ENCODE measurements at places on chromosomes 7 and 10.

GRCh38 chr10:26700884-26701630 is 3.6 kb downstream of the PDSS1 start:
- no peak for DNase-seq

- DNase-seq: no peak
These were observed 91.0 kb upstream of the COL1A2 start for GRCh38 chr7:94303695-94304094.

DNA sequence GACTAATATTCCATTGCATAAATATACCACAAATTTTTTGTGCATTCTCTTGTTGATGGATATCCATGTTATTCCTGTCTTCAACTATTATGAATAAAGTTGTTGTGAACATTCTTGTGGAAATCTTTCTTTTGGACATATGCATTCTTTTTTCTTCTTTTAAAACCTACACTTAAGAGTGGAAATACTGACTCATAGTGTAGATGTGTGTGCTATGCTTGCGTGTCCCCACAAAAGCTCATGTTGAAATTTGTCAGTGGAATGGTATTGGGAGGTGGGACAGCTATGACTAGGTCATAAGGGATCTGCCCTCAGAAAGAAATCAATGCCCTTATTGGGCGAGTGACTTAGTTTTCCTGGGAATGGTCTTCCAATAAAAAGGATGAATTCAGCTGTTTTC is 203.6 kb upstream of the PRSS58 start:
- DNase-seq: no peak

- no peak for DNase-seq
These were observed 67.9 kb downstream of the ATAD1 start for GRCh38 chr10:87750001-87750671.

- no peak for DNase-seq
These were observed 3.4 kb downstream of the DNMBP start for GRCh38 chr10:100006243-100006886.

DNA sequence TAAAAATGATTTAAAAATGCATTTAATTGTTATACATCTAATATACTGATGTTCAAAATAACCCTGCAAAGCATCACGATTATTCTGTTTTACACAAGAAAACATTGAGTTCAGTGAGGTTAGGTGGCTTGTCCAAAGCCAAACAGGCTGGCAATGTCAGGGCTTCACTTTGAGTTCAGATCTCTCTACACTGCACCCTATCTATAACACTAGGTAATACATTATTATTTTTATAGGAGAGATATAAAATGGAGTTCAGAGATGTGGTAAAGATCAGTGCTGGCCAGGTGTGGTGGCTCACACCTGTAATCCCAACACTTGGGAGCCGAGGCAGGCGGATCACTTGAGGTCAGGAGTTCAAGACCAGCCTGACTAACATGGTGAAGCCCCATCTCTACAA is 165.9 kb upstream of the MYO3A start:
- DNase-seq: no peak

GRCh38 chr10:133044401-133044811 is 43.3 kb upstream of the ADGRA1 start:
- DNase-seq: no peak

- DNase-seq: no peak
These were observed 138.0 kb upstream of the STK17A start for GRCh38 chr7:43444711-43445578.

- no peak for DNase-seq
These were observed 98.0 kb upstream of the GATA3 start for GRCh38 chr10:7956508-7956907.

- no peak for DNase-seq
These were observed 984.1 kb downstream of the LRMDA start for GRCh38 chr10:76415554-76415953.

- DNase-seq: no peak
These were observed 16.7 kb upstream of the ZNF862 start for GRCh38 chr7:149821191-149822148.

DNA sequence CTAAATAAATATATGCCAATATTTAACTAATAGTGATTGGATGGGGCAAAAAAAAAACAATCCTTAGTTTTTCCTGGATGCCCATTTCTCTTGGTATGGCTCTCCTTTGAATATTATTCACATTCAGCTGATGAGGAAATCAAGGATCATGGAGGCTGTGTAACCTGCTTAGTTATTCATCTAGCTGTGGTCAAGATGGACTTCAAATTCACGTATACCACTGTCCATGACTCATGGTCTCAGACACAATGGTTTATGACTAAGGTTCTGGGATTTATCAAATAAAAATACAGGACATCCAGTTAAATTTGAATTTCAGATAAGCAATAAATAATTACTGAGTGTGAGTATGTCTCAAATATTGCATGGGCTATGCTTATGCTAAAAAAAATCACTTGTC is 191.5 kb upstream of the CELF2 start:
- no peak for DNase-seq

DNA sequence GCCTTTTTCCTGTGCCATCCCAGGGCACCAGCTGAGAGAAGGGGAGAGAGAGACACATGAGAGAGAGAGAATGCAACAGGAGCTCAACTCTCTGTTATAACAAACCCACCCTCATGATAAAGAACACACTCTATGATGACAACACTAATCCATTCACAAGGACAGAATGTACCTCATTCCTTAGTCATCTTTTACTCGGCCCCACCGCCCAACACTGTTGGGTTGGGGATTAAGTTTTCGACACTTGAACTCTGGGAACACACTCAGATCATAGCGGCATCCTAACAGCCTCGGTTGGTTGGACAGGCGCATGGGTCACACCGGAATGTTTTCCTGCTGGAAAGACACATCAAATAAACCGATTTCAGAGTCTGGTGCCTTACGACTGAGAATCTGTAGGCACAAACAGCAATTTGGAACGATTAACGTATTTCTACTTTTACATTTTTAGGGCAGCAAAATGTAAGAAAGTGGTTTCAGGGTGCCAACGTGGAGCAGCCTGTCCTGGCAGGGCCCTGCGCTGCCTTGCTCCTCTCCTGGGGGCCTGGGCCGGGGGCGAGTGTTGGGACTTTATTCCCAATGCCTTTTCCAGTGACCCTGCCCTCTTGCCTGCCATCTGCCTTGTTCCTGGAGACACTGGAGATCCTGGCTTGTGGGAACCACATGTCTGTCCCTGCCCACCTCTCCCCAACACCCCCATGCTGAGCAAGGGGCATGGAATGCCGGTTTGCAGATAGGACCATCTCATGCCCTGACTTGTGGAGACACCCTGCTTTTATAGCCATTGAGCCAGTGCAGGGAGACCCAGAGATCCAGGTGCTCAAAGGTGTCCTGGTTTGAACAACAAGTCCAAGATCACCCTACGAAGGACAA is 287.0 kb downstream of the TCERG1L start:
- DNase-seq: no peak

All from NCI-H1436 (cell line).